ENCODE measurements at places on chromosomes 12 and 14.

DNA sequence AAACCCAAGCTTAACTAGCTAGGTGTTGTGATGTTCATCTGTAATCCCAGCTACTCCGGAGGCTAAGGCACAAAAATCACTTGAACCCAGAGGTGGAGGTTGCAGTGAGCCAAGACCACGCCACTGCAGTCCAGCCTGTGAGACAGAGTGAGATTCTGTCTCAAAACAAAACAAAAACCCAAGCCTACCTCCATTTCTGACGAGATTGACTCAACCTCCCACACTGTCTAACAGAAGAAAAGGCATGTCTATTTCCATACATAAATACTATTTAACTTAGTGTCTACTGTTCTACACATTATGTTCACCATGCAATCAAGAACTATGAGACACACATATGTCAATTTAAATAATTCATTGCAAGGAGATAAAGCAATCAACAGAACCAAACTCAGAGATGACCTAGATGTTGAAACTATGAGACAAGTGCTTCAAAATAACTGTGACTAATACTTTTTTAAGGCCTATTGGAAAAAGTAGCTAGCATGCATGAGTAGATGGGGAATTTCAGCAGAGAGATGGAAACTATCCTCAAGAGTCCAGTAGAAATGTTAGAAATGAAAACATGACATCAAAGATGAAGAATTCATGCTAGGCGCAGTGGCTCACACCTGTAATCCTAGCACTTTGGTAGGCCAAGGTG, 75.9 kb upstream of the DHRS4 start:
- no peak for DNase-seq

DNA sequence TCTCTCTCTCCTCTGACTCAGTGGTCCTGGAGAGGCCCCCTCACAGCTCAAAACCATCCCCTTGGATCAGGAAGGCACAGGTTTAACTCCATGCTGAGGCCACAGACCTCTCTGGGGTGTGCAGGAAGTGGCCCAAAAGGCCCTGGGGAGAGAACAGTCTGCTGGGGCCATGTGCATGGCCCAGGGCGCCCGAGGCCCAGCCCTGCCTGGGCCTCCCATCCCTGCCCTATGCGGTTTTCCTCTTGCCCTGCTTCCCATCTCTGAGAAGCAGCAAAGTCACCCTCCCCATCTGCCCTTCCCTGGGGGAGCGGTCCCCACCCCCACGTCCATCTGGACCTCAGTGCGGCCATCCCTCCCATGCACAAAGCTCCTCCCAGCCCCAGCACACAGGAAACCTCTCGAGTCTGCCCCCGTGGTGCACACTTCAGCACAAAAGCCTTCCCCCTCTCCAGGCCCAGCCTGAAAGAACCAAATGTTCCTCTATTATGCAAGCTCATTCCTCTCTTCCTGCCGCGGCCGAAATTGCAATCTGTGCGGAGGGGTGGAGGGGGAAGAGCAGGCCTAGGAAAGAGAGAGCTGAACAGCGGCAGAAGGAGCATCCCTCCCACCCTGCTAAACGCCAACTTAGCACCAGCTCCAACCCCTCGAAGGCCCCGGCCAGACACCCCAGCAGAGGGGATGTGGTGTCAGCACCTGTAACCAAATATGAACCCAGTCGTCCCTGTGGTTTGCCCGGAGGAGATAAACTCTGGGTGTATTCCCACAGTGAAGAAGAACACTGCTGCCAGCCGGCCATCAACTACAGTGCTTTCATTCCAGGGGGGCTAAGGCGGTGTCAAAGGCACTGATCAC, 108.5 kb downstream of the SCARB1 start:
- peak; percentile 72 for DNase-seq

DNA sequence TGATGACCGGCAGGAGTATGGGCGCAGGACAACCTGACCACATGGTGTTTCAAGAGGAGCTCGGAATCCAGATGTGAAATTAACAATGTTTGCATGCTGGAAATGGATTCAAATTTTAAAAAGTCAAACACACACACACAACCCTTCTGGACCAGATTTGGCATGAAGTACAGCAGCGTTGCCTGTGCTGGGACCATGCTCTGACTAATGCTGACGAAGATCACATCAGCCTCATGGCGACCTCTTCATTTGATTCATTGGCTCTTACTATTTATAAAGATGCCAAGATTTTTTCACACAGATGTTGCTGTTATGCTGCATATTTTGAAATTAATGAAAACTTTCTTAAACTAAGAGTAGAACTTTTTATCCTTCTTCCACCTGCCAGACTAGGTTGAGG, 926.6 kb upstream of the TMEM132C start:
- no peak for DNase-seq

DNA sequence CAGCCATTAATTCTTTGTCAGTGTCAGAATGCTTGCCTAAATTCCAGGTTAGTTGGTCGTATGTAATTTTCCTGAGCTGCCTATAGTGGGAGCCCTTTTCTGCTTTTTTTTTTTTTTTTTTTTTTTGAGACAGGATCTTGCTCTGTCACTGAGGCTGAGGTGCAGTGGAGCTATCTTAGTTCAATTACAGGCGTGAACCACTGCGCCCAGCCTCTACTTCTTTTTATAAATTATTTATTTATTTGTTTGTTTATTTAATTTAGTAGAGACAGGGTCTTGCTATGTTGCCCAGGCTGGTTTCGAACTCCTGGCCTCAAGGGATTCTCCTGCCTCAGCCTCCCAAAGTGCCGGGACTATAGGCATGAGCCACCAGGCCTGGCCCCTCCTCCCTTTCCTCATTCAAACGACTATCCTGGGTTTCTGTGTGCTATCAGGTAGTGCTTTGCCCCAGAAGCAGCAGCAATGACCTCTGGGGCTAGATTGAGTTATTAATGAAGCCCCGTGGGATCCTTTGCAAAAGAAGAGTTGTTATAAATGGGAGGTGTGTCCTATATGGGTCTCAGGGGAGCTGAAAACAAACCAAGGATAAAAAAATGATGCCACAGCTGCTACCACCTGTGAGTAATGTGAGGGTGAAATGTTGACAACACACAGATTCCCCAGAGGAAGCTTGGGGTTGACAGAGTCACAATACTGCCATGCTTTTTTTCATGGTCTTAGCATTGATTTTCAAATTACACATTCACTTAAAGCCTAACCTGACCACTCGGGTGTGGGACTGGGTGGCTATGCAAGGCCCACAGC, 34.6 kb upstream of the NFKBIA start:
- DNase-seq: no peak

Data from NCI-H226 (cell line).